NCI-H524 (cell line): ENCODE measurements at places on chromosomes 1 and 21.

- DNase-seq, result no peak
Measured at GRCh38 chr1:106880226-106880625, 176.2 kb upstream of the PRMT6 start.

GRCh38 chr21:45867041-45867666 lies 114.4 kb upstream of the COL6A1 start:
- no peak for DNase-seq

GRCh38 chr1:208637181-208637580 lies 393.0 kb upstream of the PLXNA2 start:
- DNase-seq, result no peak

DNA sequence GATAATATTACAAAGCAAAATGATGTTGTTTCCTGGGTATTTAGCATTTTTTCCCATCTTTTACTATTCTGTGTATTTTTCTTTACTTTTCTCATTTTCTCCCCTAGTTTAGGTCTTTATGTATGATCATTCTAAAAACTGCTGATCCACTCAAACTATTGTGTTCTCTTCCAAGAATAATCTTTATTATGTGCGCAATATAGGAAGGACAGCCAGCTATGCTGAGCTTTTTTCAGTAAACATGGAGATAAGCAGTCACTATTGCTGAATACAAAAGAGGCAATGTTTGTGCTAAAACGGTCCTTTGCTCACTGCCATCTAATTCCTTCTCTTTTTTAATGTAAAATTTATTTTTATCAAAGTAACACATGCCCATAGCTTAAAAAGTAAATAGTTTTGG lies 6.7 kb upstream of the PTBP2 start:
- DNase-seq, result no peak

DNA sequence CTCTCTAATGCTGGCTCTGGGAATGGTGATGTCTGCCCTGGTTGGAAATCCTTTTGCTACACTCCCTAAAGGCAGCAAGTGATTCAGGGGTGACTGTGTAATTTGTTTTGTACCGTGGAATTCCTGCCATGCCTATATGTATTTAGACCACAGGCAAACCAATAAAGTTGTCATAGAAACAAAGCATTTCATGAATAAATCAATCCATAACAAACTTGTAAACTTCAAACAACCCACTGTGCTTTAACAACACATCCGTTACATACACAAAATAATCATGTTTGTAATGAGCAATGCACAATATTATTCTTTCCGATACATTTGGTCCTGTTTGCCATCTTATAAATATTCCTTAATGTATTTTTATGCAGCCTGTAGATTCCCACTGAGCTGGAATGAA lies 330.3 kb upstream of the SNX7 start:
- no peak for DNase-seq
